ENCODE measurements at places on chromosomes 5 and 9.

GRCh38 chr9:84620338-84620737 is 49.2 kb upstream of the NTRK2 start:
- no peak for DNase-seq

DNA sequence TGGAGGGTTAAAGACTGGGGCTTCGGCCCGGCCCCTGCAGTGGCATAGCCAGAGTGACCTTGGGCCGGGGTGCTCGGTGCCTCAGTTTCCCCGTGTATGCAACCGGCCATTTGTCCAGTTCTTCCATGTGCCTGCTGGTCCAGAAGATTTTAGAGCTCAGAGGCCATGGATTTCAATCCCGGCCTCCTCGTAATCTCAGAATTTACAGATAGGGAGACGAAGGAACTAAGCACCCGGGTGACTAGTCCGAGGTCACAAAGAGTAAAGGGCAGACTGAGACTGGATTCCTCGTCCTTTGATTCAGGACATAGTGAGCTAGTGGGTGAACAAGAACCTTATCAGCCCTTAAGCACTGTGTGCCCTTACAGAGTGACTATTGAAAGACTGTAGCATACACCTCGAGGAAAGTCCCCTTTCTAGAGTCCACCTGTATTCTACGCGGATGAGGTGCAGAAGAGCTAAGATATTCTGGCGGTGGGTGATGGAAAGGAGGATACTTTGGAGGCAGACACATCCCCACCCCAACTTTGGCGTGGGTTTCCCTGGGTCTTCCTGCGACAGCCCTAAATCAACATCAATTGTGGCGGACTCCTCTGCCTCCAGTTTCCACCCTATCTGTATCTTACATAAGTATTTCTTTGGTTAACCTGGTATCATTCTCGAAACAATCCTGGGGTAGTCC is 597 bp downstream of the SLC31A1 start:
- DNase-seq, result no peak

DNA sequence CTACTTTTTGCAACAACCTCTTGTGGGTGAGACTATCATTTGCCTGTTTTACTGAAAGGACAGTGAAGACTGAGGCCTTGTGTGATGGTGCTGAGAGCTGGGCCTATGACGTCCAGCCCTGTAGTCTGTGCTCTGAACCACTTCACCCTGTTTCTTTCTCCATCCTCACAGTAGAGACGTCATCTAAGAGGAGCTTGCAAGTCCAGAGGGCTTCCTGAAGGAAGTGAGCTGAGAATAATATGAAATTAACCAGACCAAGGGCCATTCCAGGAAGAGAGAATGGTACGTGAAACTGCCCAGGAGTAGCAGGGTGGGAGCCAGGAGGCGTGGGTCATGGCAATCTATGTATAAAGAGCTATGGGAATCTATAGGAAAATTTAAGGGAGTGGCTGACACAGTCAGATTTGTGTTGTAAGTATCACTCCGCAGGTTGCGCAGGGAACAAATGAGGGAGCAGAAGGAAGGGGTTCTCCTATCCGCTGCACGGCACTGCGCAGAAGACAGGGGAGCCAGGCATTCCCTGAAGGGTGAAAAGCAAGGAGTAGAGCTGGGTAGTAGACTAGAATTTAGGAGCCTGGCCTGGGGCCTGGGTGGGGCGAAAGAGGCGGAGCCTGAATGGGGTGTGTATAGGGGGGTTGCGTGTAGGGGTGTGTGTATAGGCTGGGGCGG is 596 bp upstream of the FGFR4 start:
- DNase-seq, result no peak

DNA sequence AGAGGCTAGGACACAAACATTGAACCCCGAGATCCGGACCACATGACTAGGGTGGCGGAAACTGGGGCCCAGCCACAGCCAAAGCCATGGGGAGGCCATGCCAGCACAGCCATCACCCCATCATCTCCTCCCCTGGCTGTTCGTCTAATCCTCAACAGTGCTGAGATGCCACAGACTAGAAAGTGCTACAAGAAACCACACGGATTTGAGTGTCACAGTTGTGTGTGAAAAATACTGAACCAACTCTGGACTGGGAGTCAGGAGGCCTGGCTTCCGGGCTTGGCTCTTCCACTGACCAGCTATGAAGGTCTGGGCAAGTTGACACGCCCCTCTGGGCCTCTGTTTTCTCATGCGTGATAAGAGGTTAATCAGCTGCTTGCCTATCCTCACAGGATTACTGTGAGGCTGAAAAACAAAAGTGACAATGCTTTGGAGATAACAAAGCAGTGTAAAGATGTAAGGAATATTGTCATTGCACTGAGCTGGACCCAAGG is 38.8 kb upstream of the SHB start:
- no peak for DNase-seq

GRCh38 chr5:5063533-5063953 is 76.6 kb upstream of the ADAMTS16 start:
- no peak for DNase-seq

DNA sequence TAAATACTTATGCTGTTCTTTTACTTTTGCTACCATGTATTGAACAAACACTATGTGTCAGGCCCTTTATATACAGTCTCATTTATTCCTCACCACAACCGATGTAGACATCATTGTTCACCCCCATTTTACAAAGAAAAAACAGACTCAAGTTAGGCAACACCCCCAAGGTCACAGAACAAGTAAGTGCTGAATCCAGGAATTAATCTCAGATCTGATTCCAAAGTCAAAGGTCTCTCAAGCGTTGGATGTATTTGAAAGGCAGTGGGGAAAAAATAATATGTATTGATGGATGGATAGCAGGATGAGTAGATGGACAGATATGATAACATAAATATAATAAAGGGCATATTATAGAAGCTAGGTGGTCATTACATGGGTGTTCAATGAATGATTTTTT is 85.1 kb upstream of the VLDLR start:
- no peak for DNase-seq
